ENCODE measurements at places on chromosomes 13 and 19.

DNA sequence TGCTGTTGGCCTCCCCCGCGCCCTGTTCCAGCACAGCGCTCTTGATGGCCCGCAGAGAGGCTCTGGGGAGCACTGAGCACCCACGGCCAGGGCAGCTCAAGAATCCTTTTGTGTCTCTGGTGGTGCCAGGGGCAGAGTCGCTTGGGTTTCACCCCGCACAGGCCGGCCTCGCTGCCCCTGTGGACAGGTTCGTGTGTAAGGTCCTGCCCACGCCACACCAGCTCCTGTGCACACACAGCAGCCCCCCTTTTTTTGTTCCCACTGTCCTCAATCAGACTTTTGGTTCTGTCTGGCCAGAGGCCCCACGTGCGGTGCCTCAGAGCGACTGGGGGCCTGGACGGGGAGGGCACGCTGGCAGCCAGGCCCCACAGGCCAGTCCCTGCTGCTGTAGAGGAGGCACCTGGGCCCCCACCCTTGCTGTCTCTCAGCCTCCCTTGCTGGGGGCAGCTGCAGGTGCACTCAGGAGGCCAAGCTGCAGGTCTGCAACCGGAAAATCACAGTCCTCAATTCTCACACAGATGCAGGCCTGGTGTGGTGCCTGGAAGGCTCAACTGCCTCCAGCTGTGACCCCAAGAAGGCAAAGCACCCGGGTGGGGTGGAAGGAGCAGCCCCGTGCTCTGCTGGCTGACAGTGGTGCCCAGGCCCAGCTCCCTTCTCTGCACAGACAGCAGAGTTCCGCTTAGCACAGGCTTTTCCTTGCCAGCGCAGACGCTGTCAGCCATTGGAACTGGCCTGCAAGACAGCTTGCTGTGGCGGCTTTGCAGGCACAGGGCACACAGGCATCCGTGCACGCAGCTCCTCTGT, 12.6 kb upstream of the F7 start:
- DNase-seq = no peak

DNA sequence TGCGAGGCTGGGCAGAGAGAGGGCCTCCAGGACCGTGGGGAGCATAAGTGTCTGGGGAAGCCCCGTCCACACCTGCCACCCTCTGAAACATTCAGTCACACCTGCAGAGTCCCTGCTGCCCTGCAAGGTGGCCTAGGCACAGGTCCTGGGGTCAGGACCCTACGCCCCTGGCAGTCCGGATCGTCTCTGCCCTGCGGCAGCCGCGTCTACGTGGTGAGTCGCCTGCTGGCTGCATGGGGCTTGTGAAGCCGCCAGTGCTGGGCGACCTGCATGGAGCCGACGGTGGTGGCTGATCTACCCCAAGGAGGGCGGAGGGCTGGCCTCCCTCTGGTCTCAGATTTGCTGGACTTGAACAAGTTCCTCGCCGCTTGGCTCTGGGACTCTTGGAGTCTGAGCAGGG, 13.0 kb downstream of the FZR1 start:
- no peak for DNase-seq

DNA sequence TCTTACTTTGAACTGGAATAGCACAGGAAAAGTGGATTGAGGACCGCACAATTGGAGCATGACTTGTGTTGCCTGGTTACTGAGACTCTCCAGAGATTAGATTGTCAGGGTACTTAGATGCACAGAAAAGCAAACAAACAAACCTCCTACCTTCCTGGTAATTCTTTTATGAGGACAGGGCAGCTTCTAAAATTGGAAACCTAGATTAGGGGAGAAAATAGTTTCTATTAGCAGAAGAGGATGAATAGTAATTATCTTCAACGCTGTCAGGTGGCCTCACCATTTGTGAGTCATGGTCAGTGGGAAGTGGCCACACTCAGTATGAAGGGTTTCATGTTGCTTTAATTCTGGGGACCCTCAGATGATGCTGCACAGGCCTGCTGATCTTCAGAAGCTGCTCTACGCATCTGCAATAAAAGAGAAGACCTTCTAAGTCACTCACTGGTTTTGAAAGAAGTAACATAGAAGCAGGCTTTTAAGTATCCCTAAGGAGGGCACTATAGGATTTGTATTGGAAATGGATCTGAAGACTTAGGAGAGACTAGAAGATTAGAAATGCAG, 106.8 kb downstream of the LACC1 start:
- DNase-seq = no peak

GRCh38 chr13:79287939-79288795, 117.9 kb downstream of the RBM26 start:
- DNase-seq = no peak

- DNase-seq = no peak
Measured at GRCh38 chr19:8336072-8336569, 6.9 kb downstream of the KANK3 start.

DNA sequence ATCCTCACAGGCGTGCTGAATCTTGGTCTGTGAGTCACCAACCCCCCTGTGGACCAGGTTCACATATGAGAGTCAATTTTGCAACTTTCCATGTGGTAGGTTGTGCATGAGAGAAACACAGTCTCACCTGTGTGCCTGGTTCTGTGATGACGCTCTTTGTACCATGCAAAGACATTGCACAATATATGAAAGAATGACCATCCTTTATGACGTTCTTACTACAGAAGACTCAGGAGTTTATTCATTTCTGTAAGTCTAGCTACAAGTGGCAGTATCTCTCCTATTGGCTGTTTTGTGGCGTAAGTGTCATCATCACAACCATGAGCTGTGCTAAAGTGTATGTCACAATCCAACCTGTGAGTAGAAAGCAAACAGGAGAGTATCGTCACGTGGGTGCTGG, 43.8 kb upstream of the ZNF728 start:
- DNase-seq = no peak

GRCh38 chr19:51422053-51422448, 4.6 kb upstream of the SIGLEC10 start:
- peak; percentile 15 for DNase-seq

DNA sequence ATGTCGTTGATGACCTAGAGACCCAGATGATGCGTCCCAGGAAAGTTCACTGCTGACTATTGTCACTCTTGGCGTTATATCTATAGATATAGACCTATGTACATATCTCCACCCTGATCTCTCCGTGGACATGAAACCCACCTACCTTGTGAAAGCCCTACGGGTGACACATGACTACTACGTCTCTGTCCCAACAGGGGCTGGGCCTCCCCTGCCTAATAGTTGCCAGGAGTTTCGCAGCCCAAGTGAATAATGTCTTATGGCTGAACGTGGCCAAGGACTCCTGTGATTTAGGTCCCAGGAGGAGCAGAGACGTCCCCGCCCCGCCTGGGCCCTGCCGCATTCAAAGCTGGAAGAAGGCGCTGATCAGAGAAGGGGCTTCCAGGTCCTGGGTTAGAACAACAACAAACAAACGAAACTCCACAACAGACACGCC, 4.9 kb upstream of the POU4F1 start:
- DNase-seq = no peak

DNA sequence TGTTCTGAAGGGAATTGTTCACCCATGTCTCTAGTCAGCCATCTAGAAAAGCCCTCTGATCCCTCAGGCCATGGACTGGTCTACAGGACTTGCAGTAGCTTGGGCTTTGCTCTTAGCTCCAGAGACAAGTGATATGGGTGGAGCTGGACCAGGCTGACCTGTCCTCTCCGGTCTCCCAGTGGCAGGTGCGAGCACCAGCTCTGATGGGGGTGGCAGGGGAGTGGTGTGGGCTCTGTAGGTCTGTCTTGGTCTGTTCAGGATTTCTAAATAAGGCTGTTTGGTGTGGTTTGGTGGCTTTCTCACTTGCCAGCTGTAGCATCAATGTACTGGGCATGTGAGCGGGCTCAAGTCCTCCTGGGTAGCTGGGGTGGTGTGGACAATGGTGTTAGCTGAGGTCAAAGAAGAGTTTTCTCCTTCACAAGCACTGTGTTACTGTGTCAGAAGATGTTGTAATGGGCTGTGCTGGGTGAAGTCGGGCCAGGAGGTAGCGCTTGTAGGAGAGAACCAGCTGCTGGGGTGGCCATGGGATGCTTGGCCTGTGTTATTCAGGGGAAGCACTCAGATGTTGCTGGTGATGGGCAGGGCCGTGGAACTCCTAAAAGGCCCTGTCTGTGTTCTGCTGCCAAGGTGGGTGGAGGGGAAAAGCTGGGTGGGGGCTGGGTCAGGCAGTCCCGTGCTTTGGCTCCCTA, 16.9 kb downstream of the GPC6 start:
- DNase-seq = no peak

DNA sequence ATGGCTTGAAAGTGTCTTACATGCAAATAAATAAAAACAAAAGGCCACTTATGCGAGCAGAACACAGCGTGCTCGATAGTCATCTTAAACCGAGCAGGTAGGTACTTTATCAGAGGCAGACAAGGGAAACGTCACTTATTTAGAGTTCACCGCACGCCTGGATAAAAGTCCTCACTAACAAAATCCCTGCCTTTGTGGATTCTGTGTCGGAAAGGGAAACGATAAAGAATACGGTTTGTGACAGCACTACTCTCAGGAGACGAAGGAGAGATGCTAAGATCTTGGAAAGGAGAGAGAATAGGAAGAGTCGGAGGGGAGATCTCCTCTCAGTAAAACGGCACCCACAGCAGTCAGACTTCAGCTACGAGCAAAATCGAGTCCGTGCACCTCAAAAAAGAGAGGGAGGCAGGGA, 581 bp downstream of the RCBTB1 start:
- no peak for DNase-seq

GRCh38 chr19:54197121-54197520, 3.5 kb upstream of the RPS9 start:
- no peak for DNase-seq

DNA sequence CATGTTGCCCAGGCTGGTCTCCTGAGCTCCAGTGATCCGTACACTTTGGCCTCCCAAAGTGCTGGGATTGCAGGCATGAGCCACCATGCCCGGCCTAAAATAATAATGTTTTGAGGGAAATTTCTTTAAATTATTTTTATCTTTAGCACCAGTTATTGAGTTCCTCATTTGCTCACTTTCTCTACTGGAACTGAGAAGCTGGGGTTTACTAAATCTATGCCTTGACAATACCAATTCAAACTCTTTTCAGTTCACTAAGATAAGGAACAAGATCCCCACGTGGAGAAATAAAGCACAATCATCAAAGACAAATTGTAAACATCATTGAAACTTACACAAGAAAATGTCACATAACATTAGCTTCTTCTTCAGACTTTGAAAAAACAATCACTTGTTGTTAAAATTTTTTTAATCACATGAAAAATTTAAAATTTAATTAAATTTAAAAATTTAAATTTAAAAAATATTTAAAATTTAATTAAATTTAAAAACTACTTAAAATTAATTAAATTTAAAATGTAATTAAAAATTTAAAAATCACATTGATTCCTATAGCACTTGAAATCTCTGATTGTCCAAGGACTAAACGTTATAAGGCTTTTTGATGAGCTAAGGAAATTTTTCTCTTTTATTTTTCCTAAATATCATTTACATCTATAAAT, 25.2 kb upstream of the XPO4 start:
- DNase-seq = no peak

GRCh38 chr13:45700971-45701900, 884 bp upstream of the CBY2 start:
- no peak for DNase-seq

- no peak for DNase-seq
Measured at GRCh38 chr19:56108447-56109195, 12.5 kb downstream of the ZNF787 start.

- no peak for DNase-seq
Measured at GRCh38 chr19:28966737-28967399, 246.1 kb downstream of the UQCRFS1 start.

GRCh38 chr13:87884884-87885283, 213.7 kb downstream of the SLITRK5 start:
- no peak for DNase-seq

DNA sequence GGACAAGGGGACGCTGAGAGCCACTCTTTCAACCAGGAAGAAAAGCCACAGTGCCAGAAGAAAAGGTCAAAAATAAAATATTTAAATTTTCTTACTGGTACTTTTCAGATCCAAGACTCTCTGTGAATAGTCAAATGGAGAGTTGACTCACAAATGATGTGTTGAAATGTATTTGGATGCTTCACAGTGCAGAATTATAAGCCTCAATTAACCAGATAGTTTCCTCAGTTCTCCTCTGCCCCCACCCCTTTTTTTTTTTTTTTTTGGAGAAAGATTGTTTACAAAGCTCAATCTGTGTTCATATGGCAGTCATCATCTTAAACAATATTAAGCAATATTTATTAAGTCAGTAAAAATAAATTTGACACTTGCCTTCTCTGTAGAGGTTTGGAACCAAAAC, 470.8 kb downstream of the FGF9 start:
- DNase-seq = no peak

DNA sequence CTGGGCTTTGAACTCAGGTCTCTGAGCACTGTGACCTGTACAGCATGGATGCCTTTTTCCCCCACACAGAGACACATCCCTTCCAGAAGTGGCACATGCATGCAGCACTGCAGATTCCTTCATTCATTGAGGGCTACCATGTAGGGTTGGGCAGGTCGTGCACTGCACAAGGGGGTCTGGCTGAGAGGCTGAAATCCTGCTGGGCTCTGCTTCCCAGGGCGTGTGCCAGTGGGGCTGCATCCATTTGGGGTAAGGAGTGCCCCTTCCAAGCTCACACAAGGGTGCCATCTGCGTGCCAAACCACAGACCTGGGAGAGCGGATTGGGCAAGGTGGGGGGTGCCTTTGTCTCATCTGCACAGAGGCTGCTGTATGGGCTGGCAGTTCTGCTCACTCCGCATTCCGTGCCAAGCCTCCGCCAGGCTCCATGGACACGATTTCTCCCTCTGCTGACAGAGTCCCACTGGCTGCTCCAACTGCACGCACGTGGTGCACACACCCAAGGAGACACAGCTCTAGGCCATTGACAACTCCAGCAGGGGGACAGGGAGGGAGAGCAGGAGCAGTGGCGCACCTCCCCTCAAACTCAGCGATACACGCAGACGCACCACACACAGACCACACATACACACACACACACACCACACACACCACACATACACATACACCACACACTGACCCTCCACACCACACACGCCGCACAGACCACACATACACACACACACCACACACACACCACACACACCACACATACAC, 4.5 kb upstream of the SHISA7 start:
- DNase-seq = no peak

- no peak for DNase-seq
Measured at GRCh38 chr19:50759886-50760285, 10.4 kb upstream of the GPR32 start.
